Activated naive CD4-positive, alpha-beta T cell treated with anti-CD3 and anti-CD28 coated beads, Interleukin-2, amount 50 U/mL, for 72 hours (primary cell): ENCODE measurements at places on chromosomes 12 and 14.

- DNase-seq = no peak
Observed at GRCh38 chr12:14505626-14506596, 61.8 kb downstream of the PLBD1 start.

GRCh38 chr14:77108753-77109152, 10.7 kb downstream of the CIPC start:
- DNase-seq = no peak

DNA sequence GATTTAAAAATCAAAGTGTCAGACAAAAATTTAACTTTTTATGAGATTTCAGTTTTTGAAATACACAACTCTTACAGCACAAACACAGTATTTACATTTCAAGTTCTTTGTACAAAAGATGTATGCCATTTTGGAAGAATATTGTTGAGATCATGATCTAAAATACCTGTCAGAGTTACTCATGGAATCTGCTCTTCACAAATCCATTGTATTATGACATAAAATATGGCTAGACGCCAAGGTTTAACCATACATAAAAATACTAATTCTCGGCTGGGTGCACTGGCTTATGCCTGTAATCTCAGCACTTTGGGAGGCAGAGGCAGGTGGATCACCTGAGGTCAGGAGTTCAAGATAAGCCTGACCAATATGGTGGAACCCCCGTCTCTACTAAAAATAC, 6.2 kb upstream of the SYCP3 start:
- DNase-seq = no peak

DNA sequence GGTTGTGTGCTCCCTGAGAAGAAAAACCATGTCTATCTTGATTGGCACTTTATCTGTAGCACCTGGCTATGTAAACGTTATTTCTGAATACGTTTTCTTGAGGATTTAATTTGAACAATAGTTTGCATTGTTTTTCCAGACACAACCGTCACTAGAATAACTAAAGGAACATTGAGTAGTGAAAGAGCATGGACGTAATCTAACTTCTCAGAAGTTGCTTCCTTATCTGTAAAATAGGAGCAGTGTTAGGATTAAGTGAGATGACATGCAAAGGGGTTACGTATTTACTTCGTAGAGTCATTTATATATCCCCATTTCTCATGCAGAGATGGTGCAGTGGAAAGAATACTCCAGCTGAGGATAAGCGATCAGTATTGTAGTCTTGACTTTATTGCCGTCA, 8.1 kb downstream of the AEBP2 start:
- DNase-seq = no peak

DNA sequence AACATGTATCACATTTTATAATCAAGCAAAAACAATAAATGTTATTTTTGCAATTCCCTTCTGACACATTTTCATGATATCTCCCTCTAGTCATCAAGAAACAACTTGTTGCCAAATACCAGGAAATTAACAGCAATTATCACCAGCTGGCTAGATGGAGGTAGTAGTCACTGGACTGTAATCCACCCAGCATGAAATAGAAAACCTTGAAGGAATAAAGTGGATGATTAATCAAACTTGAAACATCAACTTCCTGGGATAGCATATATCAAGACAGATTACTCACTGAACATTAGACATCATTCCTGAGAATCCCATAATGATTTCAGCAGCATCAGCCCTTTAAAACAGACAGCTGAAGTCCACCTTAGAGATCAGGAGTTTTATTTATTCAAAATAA, 259.0 kb downstream of the CCDC59 start:
- DNase-seq = no peak

DNA sequence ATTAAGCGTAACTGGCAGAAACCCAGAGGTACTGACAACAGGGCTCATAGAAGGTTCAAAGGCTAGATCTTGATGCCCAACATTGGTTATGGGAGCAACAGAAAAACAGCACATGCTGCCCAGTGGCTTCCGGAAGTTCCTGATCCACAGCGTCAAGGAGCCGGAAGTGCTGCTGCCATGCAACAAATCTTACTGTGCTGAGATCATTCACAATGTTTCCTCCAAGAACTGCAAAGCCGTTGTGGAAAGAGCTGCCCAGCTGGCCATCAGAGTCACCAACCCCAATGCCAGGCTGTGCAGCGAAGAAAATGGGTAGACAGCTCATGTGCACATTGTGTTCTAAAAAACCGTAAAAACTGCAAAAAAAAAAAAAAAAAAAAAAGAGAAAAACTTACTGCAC, 192.3 kb downstream of the MON2 start:
- DNase-seq = no peak

- DNase-seq = peak; percentile 64
Observed at GRCh38 chr12:46266869-46267574, 1.8 kb downstream of the SLC38A1 start.
